Caudate nucleus (tissue), 63 donors: ENCODE measurements at places on chromosomes 6 and 20.

DNA sequence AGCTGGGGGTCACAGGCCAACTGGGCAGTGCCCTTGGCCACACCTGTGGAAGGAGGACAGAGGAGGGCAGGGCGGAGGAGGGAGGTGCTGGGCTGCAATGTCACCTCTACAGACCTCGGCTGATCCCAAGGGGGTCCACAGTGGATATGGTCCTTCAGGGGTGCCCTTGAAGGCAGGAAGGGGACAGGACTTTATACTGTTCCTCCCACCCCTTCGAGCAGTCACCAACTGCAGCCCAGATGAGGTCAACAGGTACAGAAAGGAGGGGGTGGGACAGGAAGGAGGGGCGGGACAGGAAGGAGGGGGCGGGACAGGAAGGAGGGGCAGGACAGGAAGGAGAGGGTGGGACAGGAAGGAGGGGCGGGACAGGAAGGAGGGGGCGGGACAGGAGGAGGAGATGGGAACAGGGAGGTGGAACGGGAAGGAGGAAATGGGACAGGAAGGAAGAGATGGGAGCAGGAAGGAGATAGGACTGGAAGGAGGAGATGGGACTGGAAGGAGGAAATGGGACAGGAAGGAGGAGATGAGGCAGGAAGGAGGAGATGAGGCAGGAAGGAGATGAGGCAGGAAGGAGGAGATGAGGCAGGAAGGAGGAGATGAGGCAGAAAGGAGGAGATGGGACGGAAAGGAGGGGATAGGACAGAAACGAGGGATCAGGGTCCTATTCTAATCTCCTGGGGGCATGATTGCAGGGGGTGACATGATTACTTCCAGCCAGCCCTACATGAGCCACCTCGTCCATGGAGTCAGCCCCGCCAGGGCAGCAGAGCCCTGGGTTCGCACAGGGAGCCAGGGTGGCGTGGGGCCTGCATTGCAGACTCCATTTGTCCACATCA lies 19.4 kb upstream of the MRGBP start:
- DNase-seq = no peak

DNA sequence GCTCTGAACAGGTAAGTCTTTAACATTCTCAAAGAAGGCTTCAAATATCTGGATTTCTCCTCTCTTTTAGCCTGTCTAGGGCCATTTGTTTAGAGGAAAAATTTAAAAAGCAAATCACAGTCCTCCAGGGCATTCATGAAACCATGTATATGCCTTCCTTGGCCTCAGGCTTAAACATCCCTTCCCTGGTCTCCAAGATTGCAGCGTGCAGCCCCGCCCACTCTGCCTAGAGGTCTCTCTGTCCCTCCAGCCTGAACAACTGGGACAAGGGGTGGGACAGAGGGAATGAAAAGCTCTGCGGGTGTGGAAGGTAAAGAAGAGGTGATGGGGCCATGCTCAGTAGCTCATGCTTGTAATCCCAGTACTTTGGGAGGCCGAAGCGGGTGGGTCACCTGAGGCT lies 9.8 kb upstream of the CBFA2T2 start:
- DNase-seq = no peak

- no peak for DNase-seq
These were observed 44.9 kb upstream of the ID1 start for GRCh38 chr20:31560094-31560745.

DNA sequence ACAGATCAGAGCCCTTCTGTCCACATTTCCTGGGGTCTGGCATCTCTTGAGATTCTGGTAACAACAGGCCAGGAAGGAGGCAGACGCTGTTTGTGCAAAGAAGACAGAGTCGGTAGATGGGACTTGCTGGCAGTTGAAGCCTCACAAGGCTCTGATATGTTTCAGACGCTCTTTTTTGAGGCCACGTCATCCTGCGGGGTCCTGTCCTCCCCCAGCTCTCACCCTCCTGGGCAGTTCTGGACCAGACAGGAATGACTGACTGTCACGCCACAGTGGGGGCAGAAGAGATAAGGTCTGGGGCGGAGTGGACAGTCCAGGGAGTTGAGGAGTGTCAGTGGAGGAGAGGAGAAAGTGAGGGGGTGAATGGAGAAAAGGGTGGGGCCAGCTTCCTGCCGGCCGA lies 87.1 kb upstream of the SULF2 start:
- no peak for DNase-seq

- no peak for DNase-seq
These were observed 27.5 kb upstream of the AFDN start for GRCh38 chr6:167799033-167799821.

DNA sequence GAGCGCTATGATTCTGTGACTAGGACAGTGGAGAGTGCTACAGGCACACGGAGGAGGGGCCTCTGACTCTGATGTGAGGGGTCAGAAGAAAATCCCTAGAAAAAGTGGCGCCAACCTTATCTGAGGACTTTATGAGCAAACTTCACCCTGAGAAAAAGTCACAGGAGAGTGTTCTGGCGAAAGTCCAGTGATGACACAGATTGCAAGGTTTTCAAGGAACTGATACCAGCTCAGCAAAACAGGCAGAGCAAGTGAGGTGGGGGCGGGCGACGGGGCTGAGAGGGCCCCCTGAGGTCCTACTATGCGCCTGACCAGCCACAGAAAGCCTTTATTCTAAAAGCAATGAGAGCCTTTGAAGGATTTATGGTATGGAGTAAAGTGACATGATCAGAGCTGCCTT lies 73.3 kb downstream of the SLC22A23 start:
- no peak for DNase-seq

- DNase-seq = no peak
These were observed 255.2 kb upstream of the SULF2 start for GRCh38 chr20:48040491-48040890.

GRCh38 chr20:45087097-45087790 lies 13.7 kb downstream of the KCNS1 start:
- no peak for DNase-seq

DNA sequence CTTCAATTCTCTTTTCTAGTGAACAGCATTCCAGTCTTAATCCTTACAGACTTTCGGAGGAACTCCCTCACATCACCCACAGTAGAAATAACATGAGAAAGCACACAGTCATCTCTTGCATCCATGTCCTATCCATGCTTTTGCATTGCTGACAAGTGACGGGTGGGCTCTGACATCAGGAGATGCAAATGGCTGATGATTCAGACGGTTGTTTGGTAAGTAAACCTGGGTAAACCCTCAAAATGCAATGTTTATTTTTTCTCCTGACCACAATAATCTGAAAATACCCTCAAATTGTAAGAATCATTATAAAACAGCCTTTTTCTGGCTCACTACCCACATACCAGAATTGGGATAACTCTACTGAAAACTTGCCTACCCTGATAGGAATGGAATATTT lies 792.0 kb downstream of the MAFB start:
- DNase-seq = no peak

DNA sequence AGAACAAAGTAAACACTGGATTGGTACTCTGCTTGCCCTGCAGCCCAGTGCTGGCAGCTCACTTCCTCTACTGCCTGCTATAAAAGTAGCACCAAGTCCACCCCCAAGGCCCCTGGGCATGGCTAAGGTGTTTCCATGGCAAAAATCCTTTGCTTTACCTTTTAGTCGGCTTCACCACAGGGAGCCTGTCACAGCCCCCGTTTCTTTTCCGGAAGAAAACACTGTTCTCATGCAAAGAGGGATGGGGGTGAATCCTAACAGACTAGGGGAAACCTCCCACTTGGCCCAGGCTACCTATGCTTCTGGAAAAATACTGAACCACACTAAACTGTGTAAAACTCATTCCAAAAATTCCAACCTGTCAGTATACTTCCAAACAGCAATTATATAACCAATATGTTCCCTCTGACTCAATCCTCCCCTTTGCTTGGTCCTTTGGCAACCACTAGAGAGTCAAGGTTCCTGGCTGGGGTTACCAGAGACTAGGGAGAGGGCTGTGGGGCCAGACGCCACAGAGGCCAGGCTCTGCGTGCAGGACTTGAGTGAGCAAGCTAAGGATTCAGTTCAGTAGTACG lies 16.1 kb downstream of the PPIL1 start:
- DNase-seq = no peak

GRCh38 chr6:99822741-99823512 lies 171.1 kb downstream of the MCHR2 start:
- DNase-seq = no peak

GRCh38 chr6:104252276-104252675 lies 607.4 kb downstream of the HACE1 start:
- DNase-seq = no peak

DNA sequence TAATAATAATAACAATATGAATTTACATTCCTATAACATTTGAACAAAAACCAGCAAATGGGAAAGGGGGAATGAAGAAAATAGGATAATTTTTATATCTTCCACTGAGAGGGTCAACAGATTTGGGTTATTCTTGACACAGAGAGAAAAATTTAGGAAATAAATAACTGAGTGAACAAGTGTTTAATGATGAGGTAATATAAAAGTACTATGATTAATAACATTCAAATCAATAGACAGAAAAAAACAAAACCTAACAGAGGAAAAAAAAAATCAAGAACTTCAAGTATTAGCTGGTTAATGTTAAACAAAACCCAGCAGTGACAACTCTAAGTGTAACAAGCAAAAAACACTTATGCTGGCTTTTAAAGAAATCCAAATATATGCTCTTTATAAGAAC lies 66.5 kb downstream of the LCA5 start:
- no peak for DNase-seq

DNA sequence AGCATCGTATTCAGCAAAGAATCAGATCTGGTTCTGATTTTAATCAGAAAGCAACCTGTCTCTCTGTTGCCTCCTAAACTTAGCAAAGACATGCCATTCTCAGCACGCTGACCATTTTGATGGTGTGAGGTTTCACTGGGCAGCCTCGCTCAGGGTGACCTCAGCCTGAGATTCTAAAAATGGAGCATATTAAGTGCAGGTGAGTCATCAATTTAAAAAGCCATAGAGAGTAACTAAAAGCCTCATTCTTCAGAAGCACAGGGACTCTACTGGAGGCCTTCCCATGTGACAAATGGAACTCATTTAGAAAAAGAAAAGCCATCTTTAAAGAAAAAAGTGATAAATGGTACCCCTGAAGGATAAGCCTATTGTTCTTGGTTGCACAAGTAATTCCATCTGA lies 91.3 kb downstream of the FILIP1 start:
- DNase-seq = no peak

DNA sequence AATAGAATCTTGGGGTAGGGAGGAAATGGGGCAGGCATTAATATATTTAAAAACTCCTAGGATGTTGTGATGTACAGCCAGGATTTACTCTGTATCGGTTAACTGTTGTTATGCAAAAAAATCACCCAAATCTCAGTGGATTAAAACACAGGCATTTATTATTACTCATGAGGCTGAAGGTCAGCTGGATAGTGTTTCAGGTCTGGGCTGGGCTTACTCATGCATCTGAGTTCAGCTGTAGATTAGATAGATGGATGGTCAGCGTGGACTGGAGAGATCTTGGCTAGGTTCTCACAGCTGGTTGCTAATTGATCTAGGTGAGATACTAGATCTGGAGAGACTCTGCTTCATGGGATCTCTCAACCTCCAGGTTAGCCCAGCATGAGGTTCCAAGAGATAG lies 131.4 kb downstream of the BTBD3 start:
- DNase-seq = no peak

- DNase-seq = no peak
These were observed 4.6 kb upstream of the GJB7 start for GRCh38 chr6:87333591-87334181.

- no peak for DNase-seq
These were observed 62.9 kb downstream of the QRSL1 start for GRCh38 chr6:106692112-106692818.

DNA sequence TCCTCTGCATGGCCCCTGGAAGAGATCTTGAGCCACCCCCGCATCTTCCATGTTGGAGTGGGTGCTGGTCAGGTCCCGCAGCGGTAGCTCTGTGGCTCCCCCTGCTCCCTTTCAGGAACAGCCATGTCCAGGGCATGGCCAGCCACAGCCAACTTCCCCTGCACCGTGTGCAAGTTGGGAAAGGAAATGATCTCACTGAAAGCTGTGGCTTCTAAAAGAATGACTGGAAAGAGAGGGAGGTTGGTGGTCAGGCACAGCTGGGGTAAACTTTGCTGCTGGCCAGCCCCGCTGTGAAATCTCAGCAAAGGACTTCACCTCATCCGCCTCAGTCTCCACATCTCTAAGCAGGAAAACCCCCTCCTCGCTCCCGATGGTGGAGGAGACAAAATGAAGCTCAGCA lies 153.6 kb upstream of the CST7 start:
- no peak for DNase-seq

DNA sequence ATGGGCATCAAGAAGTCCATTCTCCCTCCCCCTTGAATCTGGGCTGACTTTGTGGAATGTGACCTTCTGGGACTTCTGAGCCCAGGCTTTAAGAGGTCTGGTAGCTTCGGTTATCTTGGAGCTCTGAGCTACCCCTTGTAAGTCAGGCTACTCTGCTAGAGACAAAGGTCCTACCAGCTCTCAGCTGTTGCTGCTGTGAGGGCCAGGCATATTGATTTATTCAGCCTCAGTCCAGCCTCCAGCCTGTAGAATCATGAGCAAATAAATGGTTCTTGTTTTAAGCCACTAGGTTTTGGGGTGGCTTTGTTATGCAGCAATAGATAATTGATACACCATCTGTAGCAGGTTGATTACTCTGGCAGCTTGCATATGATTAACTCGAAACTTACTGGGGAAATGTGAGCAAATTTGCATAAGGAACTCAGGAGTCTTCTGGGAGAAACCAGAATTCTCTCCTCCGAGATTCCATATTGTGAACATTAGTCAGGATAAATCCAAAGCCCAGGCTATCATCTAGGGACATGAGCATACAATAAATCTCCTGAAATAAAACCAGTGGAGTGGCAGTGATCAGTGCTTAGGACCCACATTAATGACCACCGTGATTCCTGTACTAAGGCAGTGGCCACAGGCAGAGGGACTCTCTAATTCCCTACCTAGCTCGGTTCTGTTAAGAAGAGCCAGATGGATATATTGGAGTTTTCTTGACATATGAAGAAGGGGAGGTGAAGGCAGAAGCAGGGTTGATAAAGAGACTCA lies 336.1 kb downstream of the CDC5L start:
- DNase-seq = no peak

- no peak for DNase-seq
These were observed 165.9 kb upstream of the MARCKS start for GRCh38 chr6:113691260-113691656.

GRCh38 chr6:1018041-1018440 lies 293.9 kb upstream of the FOXQ1 start:
- DNase-seq = no peak

- no peak for DNase-seq
These were observed 50.5 kb downstream of the HLA-A start for GRCh38 chr6:29992807-29993206.

DNA sequence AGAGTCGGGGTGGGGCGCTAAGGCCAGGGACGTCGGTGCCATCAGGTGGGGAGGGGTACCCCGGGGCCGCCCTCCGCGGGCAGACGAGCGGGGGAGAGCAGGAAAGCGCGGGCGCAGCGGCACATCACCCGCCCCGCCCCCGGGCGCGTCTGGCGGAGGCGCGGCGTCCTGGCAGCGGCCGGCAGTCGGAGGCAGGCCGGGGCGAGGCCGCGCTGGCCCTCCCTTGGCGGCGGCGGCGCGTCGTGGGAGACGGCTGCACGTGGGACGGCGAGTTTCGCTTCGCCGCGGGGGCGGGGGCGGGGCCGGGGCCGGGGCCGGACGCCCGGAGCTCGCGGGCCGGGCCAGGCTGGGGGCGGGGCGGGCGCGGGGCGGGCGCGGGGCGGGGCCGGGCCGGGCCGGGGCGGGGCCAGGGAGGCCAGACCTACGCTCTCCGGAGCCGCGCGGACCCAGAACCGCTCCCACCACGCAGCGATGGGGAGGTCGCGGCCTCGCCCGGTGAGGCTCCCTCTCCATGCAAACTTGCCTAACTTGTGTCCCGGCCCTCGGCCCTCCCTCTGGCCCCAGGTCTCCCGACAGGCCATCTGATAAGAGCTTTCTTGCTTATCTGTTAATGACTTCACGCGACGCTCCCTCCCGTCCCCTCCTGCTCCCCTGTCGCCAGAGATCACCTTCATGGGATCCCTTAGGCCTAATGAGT lies 12.5 kb downstream of the ITPR3 start:
- DNase-seq = peak; percentile 70
